ENCODE measurements at places on chromosomes 1 and 21.

GRCh38 chr1:38533772-38534472 lies 325.6 kb downstream of the RRAGC start:
- DNase-seq: no peak

GRCh38 chr1:1013922-1014648 lies 788 bp downstream of the ISG15 start:
- no peak for DNase-seq

DNA sequence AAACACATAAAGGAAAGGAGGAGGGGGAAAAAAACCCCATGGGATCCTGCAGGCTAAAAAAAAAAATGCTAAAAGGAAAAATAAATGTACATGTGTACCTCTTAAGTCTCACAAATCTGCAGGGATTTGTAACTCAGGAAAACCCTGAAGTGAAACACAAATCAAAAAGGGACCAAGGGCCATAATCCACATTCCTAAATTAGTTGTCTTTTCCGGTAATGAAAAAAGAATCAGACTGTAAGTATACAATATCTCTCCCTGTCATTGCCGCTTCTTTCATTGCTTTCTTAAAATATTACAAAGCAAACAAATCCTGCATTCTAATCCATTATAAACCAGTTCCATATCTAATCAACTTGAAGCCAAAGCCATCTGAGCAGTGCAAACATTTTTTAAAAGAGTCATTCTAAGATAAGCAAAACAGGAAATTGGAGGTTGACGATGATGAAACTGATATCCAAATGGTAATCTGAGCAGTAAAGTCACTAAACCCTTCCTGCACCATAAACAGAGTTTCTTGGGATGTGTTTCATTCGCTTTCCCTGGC lies 58.7 kb upstream of the SIM2 start:
- no peak for DNase-seq

DNA sequence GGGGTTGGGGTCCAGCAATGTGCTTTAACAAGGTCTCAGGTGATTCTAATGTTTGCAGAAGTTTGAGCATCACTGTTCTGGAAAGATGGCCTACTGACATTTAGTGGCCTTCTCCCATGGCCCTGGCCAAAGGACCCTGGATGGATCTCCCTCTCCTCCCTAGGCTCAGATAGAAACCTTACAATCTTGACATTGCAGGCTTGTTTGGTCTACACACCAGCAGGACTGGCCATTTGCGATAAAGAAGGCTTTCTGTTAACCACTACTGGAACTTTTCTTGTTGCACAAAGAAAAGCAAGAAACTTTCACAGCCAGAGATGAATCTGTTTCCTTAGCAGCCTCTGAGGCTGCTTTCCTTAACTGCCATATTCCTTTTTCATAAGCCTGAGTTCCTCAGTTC lies 6.2 kb downstream of the DNALI1 start:
- no peak for DNase-seq

GRCh38 chr1:241020851-241021697 lies 335.9 kb downstream of the RGS7 start:
- no peak for DNase-seq

GRCh38 chr1:17053086-17053684 lies 647 bp downstream of the SDHB start:
- DNase-seq: no peak

DNA sequence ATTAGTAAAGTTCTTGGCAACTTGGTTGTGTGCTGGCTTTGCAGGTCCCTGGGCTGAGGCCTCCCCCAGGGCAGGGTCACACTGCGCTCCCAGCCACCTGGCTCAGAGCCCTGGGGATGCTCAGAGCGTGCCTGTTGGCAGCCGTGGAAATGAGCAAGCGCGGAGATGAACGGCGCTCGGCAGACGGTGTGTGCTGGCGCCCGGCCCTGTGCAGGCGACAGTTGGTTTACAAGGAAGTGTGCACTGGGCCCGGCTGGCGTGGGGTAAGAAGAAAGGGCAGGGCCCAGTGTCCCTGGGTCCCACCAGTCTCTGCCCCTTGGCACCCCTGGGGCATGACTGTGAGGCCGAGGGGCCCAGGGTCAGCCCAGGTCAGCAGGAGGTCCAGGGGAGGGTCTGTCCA lies 25.7 kb upstream of the PEX10 start:
- DNase-seq: no peak

DNA sequence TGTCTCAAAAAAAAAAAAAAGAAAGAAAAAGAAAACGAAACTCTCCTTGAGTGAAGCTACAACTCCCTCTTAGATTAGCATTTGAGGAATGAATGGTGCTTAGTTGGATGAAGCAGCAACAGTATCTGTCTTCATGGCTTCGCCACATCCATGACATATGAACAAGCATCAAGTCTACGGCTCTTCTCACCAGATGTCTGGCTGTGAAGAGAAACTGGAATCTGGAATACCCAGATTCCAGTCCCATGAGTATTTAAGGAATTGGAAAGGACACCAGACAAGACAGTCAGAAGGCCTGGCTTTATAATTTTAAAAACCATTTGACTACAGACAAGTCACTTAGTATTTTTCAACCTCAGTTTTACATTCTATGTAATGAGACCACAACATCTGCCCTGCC lies 38.0 kb upstream of the TADA1 start:
- no peak for DNase-seq

DNA sequence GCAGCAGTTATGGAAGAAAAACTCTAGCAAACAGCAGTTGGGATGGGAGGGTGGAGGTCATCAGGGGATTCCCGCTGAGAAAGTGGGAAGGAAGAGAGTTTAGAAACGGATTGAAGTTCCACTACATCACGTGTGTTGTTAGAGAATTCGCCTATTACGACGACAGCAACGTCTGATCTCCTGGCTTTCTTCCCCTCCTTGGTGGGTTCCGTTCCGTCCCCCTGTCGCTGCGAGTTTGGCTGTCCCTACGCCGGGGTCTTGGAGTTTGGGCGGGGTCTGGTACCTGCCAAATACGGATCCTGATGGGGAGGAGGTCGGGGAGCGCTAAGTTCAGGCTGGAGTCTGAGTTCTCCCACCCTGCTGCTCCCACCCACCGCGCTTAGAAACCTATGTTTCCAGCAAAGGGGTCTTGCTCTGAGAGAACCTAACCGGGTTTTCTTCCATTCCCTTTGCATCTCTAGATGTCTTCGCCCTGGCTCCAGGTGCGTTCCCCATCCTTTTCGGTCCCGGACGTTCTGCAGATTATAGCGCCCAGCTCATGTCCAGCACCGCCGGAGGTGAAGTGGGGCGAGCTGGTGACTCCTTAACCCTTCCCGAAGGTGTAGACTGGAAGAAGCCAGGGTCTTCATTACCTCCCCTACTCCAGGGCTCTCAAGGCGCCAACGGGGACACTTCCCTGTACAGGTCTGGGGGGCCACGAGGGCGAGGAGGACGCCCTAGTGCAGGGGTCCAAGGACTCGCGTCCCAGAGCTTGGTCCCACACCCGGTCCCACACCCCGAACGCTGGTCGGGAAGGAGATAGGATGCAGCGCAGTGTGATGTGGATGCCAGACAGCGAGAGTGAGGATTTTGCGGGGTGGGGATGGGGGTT lies 641 bp upstream of the KCNK2 start:
- DNase-seq: no peak

- no peak for DNase-seq
Observed at GRCh38 chr1:178645157-178645807, 79.8 kb upstream of the RALGPS2 start.

- DNase-seq: no peak
Observed at GRCh38 chr1:88140325-88140724, 543.7 kb upstream of the PKN2 start.

- no peak for DNase-seq
Observed at GRCh38 chr1:39297551-39297950, 93.1 kb downstream of the MACF1 start.

GRCh38 chr1:93324486-93325464 lies 20.9 kb upstream of the DR1 start:
- DNase-seq: no peak

GRCh38 chr1:113226148-113226547 lies 153.2 kb downstream of the LRIG2 start:
- no peak for DNase-seq

GRCh38 chr1:101314244-101314643 lies 77.4 kb downstream of the S1PR1 start:
- DNase-seq: no peak

- no peak for DNase-seq
Observed at GRCh38 chr1:45557422-45557944, 6.9 kb downstream of the AKR1A1 start.

DNA sequence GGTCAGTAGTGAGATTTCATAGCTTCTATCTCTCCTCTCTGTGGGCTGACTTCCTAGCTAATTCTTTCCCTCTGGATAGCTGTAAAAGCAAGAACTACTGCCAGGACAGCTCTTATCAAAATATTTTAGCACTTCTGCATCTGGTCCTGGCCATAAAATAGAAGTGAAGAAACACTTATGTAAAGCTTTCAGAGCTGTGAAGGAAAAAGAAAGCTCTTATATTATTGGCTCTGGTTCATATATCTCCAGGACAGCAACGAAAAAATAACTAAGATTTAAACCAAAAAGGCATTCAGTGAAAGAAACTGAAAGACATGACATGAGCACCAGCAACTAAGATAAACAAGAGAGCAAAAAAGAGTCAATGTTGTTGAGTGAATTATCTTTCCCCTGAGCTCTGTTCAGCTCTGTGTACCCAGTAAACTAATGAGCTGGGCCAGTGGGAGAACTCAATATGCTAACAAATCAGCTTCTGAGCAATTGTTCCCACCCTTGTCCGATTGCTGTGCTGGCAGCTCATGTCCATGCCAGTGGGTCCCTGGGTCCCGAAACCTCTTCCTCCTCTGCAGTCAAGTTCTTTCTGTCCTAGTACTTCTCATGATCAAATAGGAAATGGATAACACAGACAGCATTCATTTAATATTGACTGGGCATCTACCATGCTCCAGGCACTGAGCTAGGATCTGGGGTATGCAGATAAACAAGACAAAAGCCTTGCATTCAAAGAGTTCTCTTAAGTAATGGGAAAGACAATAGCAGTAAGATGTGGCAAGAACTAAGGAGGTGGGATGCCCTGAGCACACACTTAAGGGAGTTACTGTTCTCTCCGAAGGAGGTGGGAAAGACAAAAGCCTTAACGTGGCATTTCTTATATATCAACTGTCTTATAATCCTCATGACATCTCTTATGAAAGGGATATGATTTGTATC lies 45.3 kb upstream of the MAN1A2 start:
- DNase-seq: no peak

DNA sequence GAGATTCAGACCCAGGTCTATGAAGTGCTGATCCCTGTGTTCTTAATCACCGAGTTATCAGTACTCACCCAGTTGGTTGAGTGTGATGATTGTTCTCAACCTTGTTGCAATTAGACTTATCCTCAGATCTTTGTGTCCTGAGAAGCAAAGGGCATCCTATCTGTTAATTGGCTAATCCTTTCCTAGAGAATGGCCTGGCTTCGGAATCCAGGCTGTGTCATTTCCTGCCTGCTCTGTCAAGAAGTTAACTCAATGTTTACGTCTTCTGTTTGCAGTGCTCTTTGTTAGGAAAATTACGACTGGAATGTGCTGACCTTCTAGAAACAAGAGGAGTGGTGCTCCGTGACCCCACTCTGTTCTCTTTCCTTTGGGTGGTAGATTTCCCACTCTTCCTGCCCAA lies 14.7 kb downstream of the GAS5 start:
- DNase-seq: no peak
